ENCODE measurements at places on chromosomes 1 and 21. TPM values are rescaled to one million over a fixed set of nuclear protein-coding genes. Genes with fewer than 3 reads are reported as not detected.

The ABCG1 gene
- polyA plus RNA-seq = 9.8 TPM

The RAB42 gene
- 7.0 TPM for polyA plus RNA-seq

The TAS1R2 gene
- polyA plus RNA-seq = not detected

The ZMPSTE24 gene
- 24.5 TPM for polyA plus RNA-seq

The TEKT2 gene
- polyA plus RNA-seq = 0.44 TPM

The RIMKLA gene
- polyA plus RNA-seq = 1.1 TPM

The KPRP gene
- polyA plus RNA-seq = not detected

The MROH9 gene
- polyA plus RNA-seq = 0.09 TPM

The TCHH gene
- polyA plus RNA-seq = not detected

Data from hindlimb muscle (tissue), 1 donor.